ENCODE measurements at places on chromosomes 7 and 10.
A peak's percentile ranks its signal among the peaks of the same experiment; 100 is the strongest.

DNA sequence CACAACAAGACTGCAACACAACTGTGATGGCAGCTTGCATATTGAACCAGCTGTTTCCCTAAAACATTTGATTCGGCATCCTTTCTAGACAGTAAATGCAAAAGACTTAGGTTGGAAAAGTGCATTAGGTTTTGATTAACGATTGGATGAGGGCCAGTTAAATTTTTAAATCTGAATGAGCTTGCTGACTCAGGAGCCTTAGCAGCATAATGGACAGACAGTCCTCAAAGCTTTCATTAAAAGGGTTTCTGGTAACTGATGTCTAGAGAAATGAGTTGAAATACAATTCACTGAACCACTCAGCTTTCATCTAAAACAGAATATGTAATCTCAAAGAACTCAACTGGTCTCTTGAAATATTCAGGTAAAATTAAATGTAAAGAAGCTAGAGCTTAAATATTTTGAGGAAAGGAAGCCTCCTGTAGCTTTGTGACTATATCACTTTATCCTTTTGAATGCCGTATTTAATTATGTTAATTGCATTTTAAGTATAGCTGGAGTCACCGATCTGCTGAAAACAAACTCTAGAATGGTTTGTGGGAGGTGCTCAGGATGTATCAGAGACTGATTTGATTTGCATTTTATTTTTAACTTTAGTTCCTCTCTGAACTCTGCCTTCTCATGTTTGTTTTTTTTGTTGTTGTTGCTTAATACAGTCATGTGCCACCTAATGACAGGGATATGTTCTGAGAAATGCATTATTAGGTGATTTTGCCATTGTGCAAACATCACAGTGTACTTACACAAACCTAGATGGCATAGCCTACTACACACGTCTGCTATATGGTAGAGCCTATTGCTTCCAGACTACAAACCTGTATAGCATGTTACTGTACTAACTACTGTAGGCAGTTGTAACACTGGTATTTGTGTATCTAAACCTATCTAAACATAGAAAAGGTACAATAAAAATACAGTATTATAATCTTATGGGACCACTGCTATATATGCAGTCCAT, 29.2 kb upstream of the ATRNL1 start:
- DNase-seq = no peak

DNA sequence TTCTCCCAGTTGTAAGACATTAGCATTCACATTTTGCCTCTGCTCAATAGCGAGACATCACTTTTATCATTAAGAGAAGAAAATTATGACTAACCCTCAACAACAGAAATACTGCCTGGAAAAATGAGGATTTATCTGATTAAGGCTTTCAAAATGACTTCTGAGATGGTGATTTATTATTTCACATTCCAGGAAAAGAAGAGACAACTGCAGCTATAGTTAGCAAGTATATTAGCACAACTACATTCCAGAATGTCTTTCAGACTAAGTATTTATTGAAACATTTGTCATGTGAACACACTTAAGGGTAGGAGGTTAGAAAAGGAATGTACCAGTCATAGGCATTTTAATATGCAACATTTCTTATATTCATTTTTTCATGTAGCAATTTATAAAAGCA, 162.0 kb downstream of the IQUB start:
- DNase-seq = no peak

DNA sequence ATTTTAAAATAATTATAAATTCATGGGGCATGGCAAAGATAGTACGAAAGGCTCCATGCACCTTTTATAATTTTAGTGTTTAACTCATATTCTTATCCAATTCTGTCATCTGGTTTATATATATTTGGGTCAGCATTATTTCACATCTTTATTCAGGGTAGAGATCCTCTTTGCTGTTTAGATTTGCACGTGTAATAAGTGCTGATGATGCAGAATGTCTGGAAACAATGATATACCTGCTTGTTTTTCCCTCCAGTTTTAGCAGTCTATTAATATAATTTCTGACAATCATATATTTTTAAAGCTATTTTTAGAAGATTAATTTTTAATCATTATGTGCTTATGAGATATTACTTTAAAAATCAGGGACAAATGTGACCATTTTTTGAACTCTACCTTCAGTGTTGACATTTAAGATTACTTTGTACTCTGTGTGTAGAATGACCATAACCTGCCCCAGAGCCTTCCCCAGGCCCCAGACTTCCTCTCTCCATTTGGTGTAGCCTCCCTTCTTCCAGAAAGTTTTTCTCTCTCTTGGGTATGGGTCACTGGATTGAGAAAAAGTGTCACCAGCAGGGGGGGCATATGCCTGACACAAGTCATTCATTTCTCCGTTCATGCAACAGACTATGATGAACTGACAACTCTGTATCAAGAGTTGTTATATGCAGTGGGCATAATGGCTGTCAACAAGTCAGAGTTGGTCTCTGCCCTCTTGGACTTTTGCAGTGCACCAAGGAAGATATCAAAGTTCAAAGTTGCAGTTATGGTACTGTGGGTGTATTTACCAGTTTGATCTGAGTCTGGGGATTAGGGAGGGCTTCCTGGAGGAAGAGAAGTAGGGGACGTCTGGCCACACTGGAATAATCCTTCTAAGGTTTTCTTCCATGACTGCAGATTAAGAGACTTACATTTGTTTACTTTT, 192.6 kb upstream of the CCDC6 start:
- no peak for DNase-seq

DNA sequence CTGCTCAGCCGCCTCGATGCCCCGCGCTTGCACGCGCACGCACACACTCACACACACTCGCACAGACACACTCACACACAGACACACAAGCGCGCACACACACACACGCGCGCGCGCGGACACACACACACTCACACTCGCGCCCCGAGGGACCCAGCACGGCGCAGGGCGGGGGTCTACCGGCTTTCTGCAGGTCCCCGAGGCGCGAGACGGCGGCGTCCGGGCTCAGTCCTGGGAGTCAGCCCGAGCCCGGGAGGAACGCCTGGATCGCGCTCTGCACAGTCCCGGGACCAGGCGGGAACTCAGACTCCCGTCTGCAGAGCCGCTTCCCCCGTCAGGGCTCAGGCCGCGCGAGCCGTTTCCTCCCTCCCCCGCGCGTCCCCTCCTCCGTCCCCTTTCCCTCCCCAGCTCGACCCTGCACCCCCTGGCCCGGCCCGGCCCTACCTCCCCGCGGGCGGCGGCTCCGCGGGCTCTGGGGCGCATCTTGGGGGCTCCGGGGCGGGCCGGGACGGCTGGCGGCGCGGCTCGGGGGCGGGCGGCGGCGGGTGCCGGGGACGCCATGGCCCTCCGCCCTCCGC, 464 bp downstream of the DENND2A start:
- peak; percentile 24 for DNase-seq

- no peak for DNase-seq
These were observed 721.2 kb downstream of the XPNPEP1 start for GRCh38 chr10:109202111-109202510.

DNA sequence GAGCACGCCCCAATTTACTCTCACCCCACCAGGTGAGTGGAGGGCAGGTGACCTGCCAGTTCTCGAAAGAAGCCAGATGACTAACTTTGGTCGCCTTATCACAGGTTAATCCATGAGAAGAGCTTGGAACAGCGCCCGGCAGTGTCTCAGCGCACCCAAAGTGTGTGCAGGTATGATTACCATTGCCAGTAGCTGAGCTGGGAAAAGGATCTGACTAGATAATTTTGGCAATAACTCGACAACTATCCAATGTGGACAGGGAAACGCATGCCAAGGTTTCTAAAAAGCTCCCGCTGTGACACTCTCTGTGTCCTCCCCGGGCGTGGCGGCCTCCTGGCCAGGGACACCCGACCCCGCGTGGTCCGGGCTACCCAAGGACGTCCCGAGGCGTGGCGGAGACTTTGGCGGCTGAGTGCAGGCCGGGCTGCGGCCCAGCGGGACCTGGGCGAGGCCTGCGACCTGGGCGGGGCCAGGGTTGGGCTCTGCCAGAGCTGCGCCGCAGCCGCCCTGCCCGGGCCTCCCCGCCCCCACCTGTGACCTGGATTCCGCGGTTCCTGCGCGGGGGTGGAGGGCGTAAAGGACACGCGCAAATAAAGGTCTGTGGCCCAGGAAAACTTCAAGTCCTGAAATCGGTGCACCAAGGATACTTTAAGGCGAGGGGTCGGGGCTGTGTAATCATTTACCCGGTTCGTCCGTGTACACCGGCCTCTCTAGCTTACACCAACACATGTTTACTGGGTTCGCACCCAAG, 13.7 kb upstream of the WAPL start:
- no peak for DNase-seq

DNA sequence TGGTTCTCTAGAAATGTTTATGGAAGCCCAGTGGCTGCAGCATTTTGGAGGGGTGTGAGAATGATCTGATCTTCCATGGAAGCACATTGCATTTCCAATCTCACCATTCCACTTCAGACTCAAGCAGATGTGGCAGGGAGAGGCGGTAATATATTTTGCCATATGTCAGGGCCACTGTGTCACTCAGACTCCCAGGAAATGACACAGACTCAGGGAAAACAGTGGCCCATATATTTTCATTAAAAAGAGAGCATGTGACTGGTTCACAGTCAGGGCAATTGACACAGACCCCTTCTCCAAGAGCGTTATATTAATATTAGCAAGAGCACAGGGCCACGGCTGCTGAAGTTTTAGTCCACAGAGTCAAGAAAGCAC, 149.3 kb upstream of the NRP1 start:
- DNase-seq = peak; percentile 8

DNA sequence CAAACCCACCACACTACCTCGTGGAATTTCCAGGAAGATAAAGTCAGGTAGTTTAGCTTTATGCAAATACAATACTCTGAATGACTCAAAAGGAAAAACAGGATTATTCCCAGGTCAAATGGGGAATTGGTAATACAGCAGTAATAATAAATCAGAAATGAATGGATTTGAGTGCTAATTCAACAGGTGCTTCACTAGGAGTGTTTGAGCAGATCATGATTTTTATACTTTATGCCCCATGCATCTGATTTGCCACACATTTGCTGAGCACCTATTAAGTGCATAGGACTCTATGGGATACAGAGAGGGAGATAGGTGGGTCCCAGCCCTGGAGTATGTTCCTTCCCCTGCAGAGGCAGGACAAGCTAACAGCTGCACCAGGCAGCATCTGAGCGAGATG, 381.4 kb upstream of the PODXL start:
- no peak for DNase-seq

GRCh38 chr7:47226696-47227095, 355.2 kb downstream of the TNS3 start:
- DNase-seq = no peak

DNA sequence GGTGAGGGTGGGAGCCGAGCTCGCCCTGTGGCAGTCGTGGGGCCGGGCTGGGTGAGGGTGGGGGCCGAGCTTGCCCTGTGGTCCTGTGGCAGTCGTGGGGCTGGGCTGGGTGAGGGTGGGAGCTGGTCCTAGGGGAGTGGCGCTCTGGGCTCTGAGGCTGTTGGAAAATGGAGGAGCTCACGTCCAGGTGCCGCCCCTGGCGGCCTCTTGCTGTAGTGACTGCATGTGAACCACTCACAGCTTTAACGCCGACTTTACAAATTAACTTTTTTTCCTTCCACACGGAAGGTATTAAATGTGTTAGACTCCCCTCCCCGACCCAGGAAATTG, 312.6 kb downstream of the WDR37 start:
- no peak for DNase-seq

DNA sequence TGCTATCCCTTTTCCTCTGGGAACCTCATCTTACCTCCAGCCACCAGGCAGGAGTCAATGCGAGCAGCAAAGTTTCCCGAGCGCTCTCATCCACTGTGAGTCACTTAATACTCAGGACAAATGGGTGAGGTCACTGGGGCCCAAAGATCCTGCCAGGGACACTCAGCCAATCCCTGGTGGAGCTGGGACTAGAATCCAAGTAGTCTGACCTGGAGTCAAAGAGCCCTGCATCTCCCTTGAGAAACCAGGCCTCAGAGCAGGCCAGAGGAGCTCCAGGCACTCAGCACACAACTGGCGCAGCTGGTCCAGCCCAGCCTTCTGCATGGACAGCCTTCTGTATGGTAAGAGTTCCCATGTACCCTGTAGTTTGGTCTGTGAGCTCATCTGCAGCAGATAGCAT, 142.3 kb downstream of the MAPK8 start:
- no peak for DNase-seq

- no peak for DNase-seq
These were observed 111.1 kb downstream of the RNF216 start for GRCh38 chr7:5670183-5670935.

DNA sequence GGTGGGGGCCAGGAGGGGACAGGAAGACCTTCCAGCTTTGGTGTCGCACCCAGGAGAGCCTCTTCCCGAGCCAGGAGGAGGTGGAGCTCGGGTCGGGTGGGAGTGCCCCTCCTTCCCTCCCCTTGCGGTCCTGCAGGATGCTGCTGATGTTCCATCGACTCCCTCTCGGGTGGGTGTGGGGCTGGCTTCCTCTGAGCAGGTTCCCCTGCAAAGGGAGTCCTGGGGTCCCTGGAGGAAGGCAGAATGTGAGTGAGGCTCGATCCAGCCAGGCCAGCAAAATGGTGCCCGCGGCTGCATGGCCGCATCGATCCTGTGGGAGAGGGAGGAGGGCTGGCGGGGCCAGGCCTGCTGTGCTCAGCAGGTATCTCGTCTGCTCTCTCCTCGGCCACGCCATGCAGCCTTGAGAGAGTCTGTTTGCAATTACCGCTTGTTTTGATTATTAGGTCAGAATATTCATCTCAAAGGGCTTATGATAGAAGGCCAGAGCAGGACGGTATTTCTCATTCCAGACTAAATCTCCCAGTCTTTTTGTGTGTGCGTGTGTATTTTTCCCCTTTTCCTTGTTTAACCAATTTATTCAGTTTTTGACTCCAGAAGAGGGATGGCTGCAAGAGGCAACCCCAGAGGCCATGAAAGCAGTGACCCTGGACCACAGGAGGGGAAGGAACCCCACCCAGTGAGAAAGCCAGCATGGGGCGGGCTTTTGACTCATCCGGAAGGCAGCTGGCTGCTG, 137.3 kb upstream of the ZMIZ1 start:
- DNase-seq = no peak

DNA sequence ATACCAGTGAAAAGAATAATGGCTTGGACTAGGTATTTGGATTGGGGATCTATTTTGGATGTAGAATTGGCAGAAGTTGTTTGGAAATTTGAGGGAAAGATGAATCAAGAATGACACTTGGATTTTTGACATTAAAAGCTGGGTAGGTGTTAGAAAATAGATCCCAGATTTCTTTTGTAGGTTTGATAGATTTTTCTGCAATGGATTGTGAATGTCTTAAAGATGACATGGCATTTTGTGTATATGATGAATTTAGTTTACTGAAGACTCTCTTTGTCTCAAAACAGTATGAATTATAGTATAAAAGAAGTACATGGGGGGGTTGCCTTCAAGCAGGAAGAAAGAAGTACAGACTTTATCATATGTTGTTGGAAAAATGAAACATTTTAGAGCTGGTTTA, 75.8 kb downstream of the MPLKIP start:
- no peak for DNase-seq

DNA sequence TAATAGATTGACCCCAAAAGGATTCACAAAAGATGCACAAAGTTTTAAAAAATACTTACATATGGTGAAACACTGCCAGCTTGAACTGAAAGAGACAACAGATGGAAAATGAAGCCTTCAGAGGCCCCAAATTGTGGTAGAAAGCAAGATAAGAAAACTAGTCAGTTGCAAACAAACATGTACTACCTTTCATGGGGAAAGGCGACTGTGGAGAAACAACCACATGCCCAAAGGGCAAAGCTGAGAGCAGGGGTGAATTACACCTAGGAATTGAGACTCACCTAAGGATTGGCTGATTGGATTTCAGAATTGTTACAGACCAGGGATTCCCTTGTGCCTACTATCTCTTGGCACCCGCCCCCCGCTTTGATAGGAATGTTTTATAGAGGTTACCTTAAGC, 13.1 kb downstream of the EPC1 start:
- DNase-seq = no peak

Measured in NCI-H2081 (cell line).